ENCODE measurements at places on chromosomes 7 and 10.

GRCh38 chr7:15821484-15822427 is 135.3 kb upstream of the MEOX2 start:
- no peak for DNase-seq

- no peak for DNase-seq
These were observed 43.5 kb upstream of the FXYD4 start for GRCh38 chr10:43327986-43328385.

- no peak for DNase-seq
These were observed 25.3 kb downstream of the EPHB4 start for GRCh38 chr7:100801833-100802568.

DNA sequence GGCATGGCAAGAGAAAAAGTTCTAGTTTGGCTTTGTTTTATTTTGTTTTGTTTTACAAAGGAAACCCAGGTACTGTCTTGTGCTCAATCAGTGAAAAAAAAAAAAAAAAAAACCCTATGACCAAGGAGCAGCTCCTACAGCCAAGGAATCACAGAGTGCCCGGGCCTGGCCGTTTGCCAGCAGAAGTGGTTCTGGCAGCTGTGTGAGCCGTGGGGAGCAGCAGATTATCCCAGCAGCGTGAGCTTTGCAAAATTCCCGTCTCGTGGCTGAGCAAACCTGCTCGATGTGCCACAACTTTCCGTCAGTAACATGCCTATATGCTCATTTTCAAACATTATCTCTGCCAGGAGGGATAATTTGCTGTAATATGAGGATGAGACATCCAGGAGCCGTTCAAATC is 293.7 kb downstream of the POU6F2 start:
- no peak for DNase-seq

DNA sequence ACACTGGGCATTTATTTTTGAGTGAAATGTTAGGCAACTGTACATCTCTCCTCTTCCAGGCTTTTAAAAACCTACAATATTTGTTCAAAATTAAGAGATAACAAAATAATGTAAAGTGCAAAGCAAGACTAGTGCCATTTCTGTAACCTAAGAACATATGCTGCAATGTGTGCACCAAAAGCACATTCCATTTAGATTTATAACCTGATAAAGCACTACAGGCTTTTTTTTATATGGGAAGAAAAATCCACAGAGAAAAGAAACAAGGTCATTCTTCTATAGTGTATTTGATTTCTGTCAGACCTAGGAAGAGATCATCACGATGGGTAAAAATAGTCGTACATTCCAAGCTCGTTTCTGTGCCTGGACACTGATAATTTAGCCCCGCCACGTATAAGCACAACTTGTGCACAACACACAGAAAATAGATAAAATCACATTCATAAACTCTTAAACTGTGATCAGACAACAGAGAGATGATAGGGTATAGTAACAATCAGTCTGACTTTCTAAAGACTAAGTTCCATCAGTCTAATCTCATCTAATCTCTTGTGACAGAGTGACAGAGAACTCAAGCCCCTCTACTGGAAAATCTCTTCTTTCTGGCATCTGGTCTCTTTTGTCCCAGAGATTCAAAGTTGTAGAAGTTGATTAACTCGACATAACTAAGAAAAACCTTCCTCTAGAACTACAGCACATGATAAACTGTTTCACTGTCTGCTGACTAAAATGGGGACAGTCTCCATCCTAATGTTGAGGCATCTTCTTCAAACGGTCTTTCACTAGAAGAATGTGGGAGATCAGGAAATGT is 6.7 kb downstream of the LAMB1 start:
- DNase-seq, result no peak

DNA sequence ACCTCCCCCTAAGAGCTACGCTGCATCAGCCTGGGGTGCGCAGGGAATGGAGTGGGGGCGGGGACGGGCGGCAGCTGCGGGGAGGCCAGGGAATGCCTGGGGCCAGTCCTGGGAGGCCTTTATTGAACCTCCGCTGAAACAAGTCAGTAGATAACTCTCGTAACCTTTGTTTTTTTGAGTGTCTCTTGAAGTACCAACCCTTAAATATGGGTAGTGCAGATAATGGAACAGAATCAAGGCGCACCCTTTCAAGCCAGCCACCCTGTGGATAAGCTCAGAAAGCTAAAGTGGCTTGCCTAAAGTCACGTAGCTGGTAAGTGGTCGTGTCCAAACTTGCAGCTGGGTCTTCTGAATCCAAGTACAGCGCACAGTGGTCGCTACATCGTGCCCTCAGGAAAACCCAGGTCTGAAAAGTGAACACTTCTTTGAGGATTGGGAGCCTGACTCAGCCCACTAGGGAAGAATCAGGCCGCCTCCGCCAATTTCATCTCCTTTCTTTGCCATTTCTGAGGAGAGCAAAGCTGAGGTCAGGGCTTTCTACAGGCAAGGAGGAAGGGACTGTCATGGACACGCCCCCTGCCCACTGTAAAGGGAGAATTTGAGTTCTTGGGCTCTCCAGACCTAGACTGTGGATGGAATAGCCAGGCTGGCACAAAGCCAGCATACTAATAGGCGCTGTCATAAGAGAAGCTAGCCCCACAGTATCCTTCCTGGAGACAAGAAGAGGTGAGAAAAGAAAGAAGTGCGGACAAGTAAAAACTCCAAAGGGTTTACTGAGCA is 3.2 kb upstream of the EGR2 start:
- DNase-seq, result no peak

- DNase-seq, result no peak
These were observed 51.4 kb downstream of the PCDH15 start for GRCh38 chr10:54749623-54750022.

GRCh38 chr7:16066805-16067459 is 354.4 kb downstream of the CRPPA start:
- DNase-seq, result no peak

DNA sequence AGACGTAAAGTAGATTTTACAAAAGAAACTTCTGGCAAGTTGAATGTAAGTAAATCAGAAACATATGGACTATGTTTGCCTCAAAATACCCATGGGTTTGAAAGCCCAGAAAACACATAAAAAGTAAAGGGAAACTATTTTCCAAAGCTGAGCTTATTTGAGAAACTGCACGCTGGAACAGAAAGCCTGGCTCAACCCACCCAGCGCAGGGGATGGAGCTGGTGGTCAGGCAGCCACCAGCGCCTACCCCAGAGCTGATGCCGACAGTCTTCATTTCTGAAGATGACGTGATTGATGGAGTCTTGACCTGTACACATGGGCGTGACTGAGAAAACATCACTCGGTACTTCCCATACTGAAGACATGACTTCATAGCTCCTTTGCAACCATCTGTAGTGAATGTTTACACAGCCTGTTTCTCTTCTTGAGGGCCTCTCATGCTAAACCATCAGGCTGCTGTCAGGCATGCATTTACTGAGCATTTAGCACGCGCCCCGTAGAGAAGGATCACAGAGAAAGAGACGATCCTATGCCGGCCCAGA is 232.6 kb upstream of the AUTS2 start:
- DNase-seq, result no peak

- no peak for DNase-seq
These were observed 319.0 kb downstream of the PLXNA4 start for GRCh38 chr7:132257253-132257652.

Measured in left lobe of liver (tissue), 2 donors.